Breast epithelium (tissue), 4 donors: ENCODE measurements at places on chromosomes 4 and X. TPM values are rescaled to one million over a fixed set of nuclear protein-coding genes. Genes with fewer than 3 reads are reported as not detected.

DNA sequence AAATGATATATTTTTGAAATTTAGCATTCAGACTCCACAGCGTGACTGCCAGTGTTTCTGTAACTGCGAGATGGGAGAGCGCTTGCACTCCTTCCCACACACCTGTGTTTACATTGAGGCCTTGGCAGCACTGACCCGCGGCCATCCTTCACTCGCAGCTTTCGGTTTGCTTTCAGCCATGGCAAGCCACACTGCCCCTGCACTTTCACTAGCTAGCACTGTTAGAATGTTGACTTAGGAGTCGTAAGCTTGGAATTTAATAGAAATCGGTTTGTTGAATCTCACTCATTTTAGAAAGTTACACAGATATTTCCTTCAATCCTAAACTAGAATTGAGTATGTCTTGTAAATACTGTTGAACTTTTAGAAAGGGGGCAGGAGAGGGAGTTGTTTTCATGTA is 136.2 kb downstream of the CFAP299 start:
- no peak overlapping the region for H3K27ac ChIP-seq
- no peaks in the 10 kb centered on the region for H3K27me3 ChIP-seq
- no peaks in the 10 kb centered on the region for H3K36me3 ChIP-seq
- peak; percentile 60 for DNase-seq
- H3K4me1 ChIP-seq, result no peaks in the 10 kb centered on the region
- no peak overlapping the region for H3K4me3 ChIP-seq

- peak overlapping the region; percentile 48 for H3K27ac ChIP-seq
- peak overlapping the region; percentile 45 for H3K4me3 ChIP-seq
- no peak for DNase-seq
- H3K36me3 ChIP-seq, result no peaks in the 10 kb centered on the region
- peaks cover 64% of the 10 kb centered on the region for H3K27me3 ChIP-seq
- H3K4me1 ChIP-seq, result no peaks in the 10 kb centered on the region
Measured at GRCh38 chr4:4852591-4853362, 6.7 kb upstream of the MSX1 start.

DNA sequence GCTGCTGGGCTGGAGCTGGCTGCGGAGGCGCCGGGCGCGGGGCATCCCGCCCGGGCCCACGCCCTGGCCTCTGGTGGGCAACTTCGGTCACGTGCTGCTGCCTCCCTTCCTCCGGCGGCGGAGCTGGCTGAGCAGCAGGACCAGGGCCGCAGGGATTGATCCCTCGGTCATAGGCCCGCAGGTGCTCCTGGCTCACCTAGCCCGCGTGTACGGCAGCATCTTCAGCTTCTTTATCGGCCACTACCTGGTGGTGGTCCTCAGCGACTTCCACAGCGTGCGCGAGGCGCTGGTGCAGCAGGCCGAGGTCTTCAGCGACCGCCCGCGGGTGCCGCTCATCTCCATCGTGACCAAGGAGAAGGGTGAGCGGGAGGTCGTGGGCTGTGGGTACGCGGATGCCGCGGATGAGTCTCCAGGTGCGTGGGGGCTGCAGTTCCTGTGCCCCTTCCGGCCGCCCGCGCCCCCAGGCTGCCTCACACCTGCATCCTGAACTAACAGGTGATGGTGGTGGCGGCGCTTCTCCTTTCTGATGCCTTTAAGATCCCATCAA is 499 bp downstream of the CYP2U1 start:
- H3K27ac ChIP-seq, result peak overlapping the region; percentile 80
- peak overlapping the region; percentile 75 for H3K4me3 ChIP-seq
- no peak for DNase-seq
- no peaks in the 10 kb centered on the region for H3K27me3 ChIP-seq

GRCh38 chrX:13474164-13474516 is 95.3 kb upstream of the EGFL6 start:
- H3K27ac ChIP-seq, result peak overlapping the region; percentile 45
- H3K27me3 ChIP-seq, result peaks cover 54% of the 10 kb centered on the region
- DNase-seq, result no peak
- peak overlapping the region; percentile 36 for H3K4me3 ChIP-seq

GRCh38 chr4:99537674-99538073 is 26.2 kb downstream of the TRMT10A start:
- no peak for DNase-seq
- H3K27me3 ChIP-seq, result no peaks in the 10 kb centered on the region
- no peak overlapping the region for H3K4me3 ChIP-seq
- H3K27ac ChIP-seq, result no peak overlapping the region

DNA sequence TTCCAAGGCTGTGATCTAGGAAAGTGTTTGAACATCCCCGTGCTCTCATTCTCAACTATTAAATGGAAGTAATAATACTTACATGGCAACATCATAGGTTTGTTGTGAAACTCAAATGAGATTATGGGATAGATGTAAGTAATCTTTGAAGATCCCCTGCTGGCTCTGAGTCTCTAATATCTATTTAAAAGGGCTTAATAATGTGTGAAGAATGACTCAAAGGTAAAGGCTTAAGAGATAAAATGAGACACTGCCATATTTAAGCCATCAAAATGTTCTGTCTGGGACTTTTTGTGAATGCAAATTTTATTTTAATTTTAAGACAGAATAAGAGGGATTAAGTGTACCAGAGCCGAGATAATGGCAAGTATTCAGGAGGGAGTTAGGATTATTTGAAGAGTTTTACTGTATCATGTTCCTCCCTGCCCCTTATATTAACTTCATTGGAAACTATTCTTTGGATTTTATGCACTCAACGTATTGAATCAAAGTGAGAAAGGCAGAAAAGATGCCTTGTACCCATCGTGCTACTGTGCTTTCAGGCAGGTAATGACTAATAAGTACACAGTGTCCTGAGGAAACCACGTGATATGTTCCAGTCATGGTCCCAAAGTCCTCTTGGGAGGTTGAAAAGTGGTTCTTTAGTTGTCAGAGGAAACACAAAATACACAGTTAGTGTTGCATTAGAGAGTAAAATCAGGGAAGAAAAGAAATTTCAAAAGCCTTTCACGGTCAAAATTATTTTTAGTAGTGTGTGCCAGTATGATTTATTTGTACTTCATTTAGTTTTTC is 192.4 kb downstream of the RBM46 start:
- H3K27me3 ChIP-seq, result no peaks in the 10 kb centered on the region
- H3K4me1 ChIP-seq, result no peaks in the 10 kb centered on the region
- no peak overlapping the region for H3K4me3 ChIP-seq
- no peaks in the 10 kb centered on the region for H3K36me3 ChIP-seq
- H3K27ac ChIP-seq, result no peak overlapping the region
- no peak for DNase-seq

DNA sequence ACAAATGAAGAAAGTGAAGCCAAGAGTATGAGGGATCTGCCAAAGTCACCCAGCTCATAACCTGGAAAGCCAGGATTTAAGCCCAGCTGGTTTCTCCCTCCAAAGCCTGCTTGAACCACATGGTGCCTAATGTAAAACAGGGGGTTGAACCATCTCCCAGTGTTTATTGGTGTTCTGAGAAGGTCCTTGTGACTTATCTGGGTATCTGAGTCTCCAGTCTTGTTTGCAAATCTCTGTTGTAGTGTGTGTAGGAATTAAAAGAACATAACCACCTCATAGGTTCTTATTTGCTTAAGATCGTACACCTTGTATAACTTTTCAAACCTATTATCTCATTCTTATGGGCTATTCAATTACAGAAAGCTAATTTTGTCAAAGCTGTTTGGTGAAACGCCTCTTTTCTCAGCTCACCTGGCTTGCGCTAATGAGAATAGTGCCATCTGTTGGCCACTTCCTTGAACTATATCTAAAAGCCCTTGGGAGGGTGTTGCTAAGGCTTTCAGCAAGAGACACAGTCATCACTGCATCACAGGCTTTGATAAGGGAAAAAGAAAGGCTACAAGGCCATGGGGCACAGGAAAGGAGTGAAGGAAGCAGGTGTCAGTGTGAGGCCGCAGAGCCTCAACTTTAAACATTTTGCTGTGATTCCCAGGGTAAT is 34.0 kb downstream of the ETDB start:
- H3K27ac ChIP-seq, result no peak overlapping the region
- no peak overlapping the region for H3K4me3 ChIP-seq
- DNase-seq, result no peak
- H3K4me1 ChIP-seq, result no peaks in the 10 kb centered on the region
- H3K27me3 ChIP-seq, result peaks cover 30% of the 10 kb centered on the region
- H3K36me3 ChIP-seq, result no peaks in the 10 kb centered on the region

- no peak for DNase-seq
- no peaks in the 10 kb centered on the region for H3K27me3 ChIP-seq
- no peaks in the 10 kb centered on the region for H3K36me3 ChIP-seq
- no peak overlapping the region for H3K27ac ChIP-seq
- H3K4me1 ChIP-seq, result no peaks in the 10 kb centered on the region
Measured at GRCh38 chr4:177546745-177547144, 104.5 kb upstream of the AGA start.

DNA sequence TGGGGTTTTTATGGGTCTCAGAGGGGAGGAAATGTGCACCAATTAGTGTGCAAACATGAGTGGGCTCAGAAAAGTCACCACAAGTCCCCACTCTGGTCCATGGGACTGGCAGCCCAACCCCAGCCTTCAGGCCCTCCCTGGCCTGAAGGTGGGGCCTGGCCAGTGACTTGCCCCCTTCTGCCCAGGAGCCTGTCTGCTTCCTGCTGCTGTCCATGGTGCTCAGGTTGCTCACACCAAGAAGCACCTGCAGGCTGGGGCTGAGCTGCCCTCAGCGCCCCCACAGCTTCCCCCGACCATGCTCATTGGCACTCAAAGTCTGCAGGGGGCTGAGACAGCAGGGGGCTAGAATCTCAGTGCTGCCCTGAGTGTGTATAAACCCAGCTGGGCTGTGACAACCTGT is 30.6 kb upstream of the GC start:
- no peaks in the 10 kb centered on the region for H3K4me1 ChIP-seq
- no peaks in the 10 kb centered on the region for H3K27me3 ChIP-seq
- H3K27ac ChIP-seq, result no peak overlapping the region
- no peak for DNase-seq

DNA sequence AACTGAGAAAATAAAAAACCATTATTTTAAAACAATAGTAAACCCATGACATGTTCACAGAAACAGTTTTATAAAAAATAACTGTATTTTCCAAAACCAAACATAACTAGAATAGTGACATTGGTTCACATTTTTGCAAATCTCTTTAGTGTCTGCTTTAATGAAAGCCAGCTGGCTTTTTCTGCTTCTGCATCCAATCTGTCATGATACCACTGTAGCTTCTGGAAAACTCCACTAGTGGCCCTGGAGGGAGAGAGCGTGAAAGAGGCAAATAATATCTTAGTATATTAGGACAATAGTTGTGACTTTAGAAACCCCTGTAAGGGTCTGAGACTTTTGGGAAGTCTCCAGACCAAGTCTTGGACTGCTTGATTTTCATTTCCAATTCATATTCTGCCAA is 31.1 kb downstream of the FGFBP1 start:
- no peaks in the 10 kb centered on the region for H3K27me3 ChIP-seq
- no peak for DNase-seq
- no peak overlapping the region for H3K27ac ChIP-seq
- no peaks in the 10 kb centered on the region for H3K36me3 ChIP-seq
- no peaks in the 10 kb centered on the region for H3K4me1 ChIP-seq
- no peak overlapping the region for H3K4me3 ChIP-seq

DNA sequence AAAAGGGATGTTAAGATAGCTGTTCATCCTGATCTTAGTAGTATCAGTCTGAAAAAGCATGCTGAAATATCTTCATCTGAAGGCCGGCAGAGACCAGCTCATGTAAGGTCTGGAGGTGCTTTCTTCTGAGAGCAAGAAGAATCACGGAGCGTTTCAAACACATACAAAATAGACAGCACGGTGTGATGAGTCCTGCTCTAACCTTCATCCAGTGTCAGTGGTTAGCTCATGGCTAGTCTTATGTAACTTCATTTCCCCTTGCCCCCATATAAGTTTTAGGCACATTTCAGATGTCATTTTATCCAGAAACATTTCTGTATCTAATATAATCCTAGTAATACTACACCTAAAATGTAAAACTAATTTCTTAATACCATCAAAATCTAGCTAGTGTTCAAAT is 27.8 kb downstream of the ADD1 start:
- no peaks in the 10 kb centered on the region for H3K27me3 ChIP-seq
- no peak overlapping the region for H3K27ac ChIP-seq
- no peak for DNase-seq
- no peaks in the 10 kb centered on the region for H3K4me1 ChIP-seq

GRCh38 chr4:101042847-101043246 is 304.5 kb downstream of the PPP3CA start:
- H3K4me1 ChIP-seq, result no peaks in the 10 kb centered on the region
- H3K27ac ChIP-seq, result no peak overlapping the region
- H3K4me3 ChIP-seq, result no peak overlapping the region
- no peak for DNase-seq
- no peaks in the 10 kb centered on the region for H3K36me3 ChIP-seq

DNA sequence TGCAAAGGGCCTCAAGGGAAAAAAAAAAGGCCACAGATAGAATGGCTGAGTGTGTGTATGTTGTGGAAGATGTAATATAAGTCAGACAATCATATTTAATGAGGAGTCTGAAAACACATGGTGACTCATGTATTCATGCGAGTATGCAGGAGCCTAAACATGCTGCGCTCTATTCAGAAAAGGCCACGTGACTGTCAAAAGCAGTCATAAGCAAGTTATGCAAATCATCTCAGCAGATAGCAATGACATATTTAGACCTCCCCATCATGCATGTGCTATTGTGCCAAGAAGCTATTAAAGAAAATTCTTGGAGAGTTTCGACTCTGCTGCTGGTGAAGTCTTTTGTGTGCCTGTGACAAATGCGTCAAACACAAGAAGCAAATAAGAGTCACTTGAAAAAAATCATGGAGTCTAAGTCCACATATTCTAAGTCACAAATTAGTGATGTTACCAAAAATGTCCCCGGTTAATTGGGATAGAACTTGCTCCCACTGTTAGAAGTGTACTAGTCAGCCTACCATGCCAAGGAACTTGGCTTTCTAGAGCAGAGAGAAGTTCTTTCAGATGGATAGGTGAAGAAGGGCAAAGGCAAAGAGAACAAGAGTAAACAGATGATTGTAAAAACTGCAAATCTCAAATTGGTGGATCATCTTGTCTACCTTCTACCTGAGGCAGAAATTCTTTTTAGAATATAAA is 5.0 kb downstream of the LNX1 start:
- DNase-seq, result no peak
- no peaks in the 10 kb centered on the region for H3K27me3 ChIP-seq
- no peaks in the 10 kb centered on the region for H3K36me3 ChIP-seq
- H3K4me1 ChIP-seq, result no peaks in the 10 kb centered on the region
- H3K27ac ChIP-seq, result no peak overlapping the region
- H3K4me3 ChIP-seq, result no peak overlapping the region

GRCh38 chr4:184643731-184644130 is 5.5 kb downstream of the CASP3 start:
- peaks cover 4% of the 10 kb centered on the region for H3K4me1 ChIP-seq
- H3K36me3 ChIP-seq, result no peaks in the 10 kb centered on the region
- H3K27me3 ChIP-seq, result no peaks in the 10 kb centered on the region
- no peak overlapping the region for H3K27ac ChIP-seq
- DNase-seq, result no peak

- H3K27ac ChIP-seq, result no peak overlapping the region
- no peaks in the 10 kb centered on the region for H3K27me3 ChIP-seq
- DNase-seq, result no peak
- H3K4me3 ChIP-seq, result no peak overlapping the region
- no peaks in the 10 kb centered on the region for H3K4me1 ChIP-seq
Measured at GRCh38 chr4:68490826-68491457, 43.7 kb downstream of the TMPRSS11E start.

Gene TLR1
- total RNA-seq, result 13.1 TPM

Gene ERCC6L
- 0.33 TPM for total RNA-seq

Gene DUX4
- total RNA-seq, result not detected

Gene MAOA
- 128 TPM for total RNA-seq

Gene NALF2
- 0.33 TPM for total RNA-seq

Gene DDX3X
- total RNA-seq, result 239 TPM

Gene RIBC1
- 2.0 TPM for total RNA-seq

Gene PLAC1
- total RNA-seq, result not detected

Gene USP9X
- 99.0 TPM for total RNA-seq
